Stimulated activated CD4-positive, alpha-beta T cell treated with anti-CD3 and anti-CD28 coated beads, Interleukin-1b, Interleukin-23, amount 100 ng/mL, for 1 hour (primary cell): ENCODE measurements at places on chromosomes 3 and 15.

GRCh38 chr15:26197719-26198118 is 334.6 kb upstream of the ATP10A start:
- DNase-seq = no peak

GRCh38 chr3:150414258-150414657 is 6.2 kb downstream of the TSC22D2 start:
- no peak for DNase-seq

DNA sequence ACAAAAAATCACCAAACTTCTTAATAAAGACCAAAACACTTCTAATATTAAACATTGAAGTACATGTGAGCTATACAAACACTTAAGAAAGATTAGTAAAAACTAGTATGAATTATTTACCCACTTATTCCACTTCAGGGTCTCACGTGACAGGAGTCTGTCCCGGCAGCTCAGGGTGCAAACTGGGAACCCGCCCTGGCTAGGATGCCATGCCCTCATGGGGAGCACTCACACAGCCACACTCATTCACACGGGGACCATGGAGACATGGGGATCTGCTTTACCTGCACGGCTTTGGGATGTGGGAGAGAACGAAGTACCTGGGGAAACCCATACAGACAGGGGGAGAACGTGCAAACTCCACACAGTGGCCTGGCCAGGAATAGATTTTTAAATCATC is 179.3 kb upstream of the UBE3A start:
- no peak for DNase-seq

GRCh38 chr15:44529864-44530604 is 6.9 kb upstream of the EIF3J start:
- DNase-seq = no peak

- DNase-seq = no peak
Observed at GRCh38 chr3:43953814-43954692, 263.3 kb downstream of the ABHD5 start.

DNA sequence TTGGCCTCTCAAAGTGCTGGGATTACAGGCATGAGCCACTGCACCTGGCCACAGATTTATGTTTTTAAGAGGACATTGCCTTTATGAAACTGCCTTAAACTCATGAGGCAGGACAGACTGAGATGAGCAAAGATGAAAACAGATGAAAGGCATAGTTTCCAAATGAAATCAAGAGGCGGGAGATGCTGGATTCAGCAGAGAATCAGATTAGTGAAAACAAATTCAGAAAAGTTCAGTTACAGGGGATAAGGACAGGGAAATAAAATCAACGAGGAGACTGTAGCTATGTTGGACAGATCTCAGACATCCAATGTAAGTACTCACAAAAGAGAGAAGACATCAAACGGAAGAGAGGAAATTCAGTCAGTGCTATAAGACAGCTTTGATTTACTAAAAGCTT is 68.1 kb downstream of the ADAMTSL3 start:
- DNase-seq = no peak

- DNase-seq = no peak
Observed at GRCh38 chr3:189841473-189842205, 210.4 kb downstream of the TP63 start.
